ENCODE measurements at places on chromosomes 6 and 20. TPM values are rescaled to one million over a fixed set of nuclear protein-coding genes. Genes with fewer than 3 reads are reported as not detected.
A peak's percentile ranks its signal among the peaks of the same experiment; 100 is the strongest.

DNA sequence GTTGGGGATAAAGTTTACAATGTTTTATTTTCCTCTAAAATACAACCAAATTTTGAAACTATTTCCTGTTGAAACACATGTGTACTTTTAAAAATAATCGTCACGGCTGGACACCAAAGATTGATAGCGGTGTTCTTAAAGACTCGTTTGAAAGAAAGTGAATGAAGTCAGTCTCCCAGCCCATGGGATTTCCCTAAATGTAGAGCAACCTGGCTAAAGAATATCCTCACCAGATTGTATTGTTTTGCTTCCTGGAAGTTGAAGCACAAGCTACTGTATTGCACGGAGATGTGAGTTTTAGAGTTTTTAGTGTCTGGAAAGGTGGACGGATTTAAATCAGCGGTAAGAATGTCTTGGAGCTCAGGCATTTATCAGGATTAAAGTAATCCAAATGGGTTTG, 189.5 kb downstream of the THBS2 start:
- H3K4me1 ChIP-seq: no peaks in the 10 kb centered on the region
- peaks cover 2% of the 10 kb centered on the region for H3K27me3 ChIP-seq
- no peak overlapping the region for H3K27ac ChIP-seq
- no peak overlapping the region for H3K4me3 ChIP-seq
- H3K36me3 ChIP-seq: no peaks in the 10 kb centered on the region
- DNase-seq: no peak

GRCh38 chr6:151627689-151628444, 134.1 kb downstream of the CCDC170 start:
- H3K4me1 ChIP-seq: no peaks in the 10 kb centered on the region
- H3K36me3 ChIP-seq: no peaks in the 10 kb centered on the region
- no peak overlapping the region for H3K27ac ChIP-seq
- peaks cover 7% of the 10 kb centered on the region for H3K27me3 ChIP-seq

GRCh38 chr6:10510592-10511367, 10.4 kb upstream of the GCNT2 start:
- H3K4me3 ChIP-seq: no peak overlapping the region
- H3K4me1 ChIP-seq: peaks cover 6% of the 10 kb centered on the region
- H3K27ac ChIP-seq: no peak overlapping the region
- H3K36me3 ChIP-seq: no peaks in the 10 kb centered on the region
- no peaks in the 10 kb centered on the region for H3K27me3 ChIP-seq

DNA sequence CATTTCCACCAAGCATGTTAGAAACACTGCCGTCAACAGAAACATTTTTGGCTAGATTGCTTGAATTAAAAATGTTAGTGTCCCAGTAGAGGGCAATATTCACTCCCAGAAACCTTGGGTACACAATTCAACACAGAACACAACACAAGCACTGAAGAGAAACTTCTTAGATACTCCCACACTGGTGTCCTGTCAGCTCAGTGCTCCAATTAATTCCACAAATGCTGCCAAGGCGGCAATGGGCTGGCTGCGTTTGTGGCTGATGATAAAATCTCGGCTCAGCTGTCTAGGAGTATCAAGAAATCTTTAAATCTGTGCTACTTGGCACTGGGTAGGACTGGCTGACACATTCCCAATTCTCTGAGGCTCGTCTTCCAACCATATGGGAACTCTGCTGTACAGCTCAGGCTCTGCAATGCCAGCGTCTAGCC, 39.3 kb downstream of the BEND3 start:
- peaks cover 2% of the 10 kb centered on the region for H3K36me3 ChIP-seq
- H3K4me1 ChIP-seq: no peaks in the 10 kb centered on the region
- no peak overlapping the region for H3K27ac ChIP-seq
- H3K27me3 ChIP-seq: no peaks in the 10 kb centered on the region

DNA sequence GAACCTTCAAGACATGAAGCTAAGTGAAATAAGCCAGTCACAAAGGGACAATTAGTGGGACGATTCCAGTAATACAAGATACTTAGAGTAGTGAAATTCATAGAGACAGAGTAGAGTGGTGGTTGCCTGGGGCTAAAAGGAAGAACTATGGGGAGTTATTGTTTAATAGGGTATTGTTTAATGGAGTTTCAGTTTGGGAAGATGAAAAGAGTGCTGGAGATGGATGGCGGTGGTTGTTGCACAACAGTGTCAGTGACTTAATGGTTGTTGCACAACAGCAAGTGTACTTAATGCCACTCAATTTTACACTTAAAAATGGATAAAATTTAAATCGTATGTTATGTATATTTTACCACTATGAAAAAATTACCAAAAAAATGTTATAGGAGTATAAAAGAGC, 209.7 kb upstream of the TENT5A start:
- DNase-seq: no peak
- no peak overlapping the region for H3K27ac ChIP-seq
- no peaks in the 10 kb centered on the region for H3K36me3 ChIP-seq
- H3K4me3 ChIP-seq: no peak overlapping the region

- H3K4me1 ChIP-seq: no peaks in the 10 kb centered on the region
- H3K36me3 ChIP-seq: no peaks in the 10 kb centered on the region
- H3K27me3 ChIP-seq: peaks cover 33% of the 10 kb centered on the region
- no peak for DNase-seq
These were observed 61.7 kb downstream of the CD40 start for GRCh38 chr20:46179862-46180261.

ZSCAN23 gene
- 3.3 TPM for total RNA-seq

TDP2 gene
- 76.6 TPM for total RNA-seq

DNA sequence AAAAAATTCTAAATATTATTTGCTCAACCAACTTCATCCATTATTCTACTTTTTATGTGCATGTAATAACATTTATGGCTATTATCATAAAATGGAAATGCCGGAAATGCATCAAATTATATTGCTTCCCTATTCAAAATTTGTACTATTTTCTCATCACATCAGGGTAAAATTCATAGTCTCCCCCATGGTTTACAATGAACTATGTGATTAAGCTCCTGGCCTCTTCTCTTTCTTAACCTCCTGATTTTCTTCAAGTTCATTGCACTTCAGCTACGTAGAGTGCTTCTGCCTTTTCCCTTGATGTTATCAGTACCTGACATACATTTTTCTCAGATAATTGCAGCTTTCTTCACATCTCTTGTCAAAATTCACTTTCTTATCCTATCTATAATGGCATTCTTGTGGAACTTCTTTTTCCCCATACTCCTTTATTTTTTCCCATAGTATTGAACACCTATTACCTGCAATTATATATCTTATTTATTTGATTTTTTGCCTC, 699.1 kb upstream of the ADGRB3 start:
- H3K27me3 ChIP-seq: no peaks in the 10 kb centered on the region
- no peaks in the 10 kb centered on the region for H3K4me1 ChIP-seq
- no peaks in the 10 kb centered on the region for H3K36me3 ChIP-seq
- no peak for DNase-seq

- H3K27me3 ChIP-seq: no peaks in the 10 kb centered on the region
- H3K4me1 ChIP-seq: peaks cover 17% of the 10 kb centered on the region
- no peak overlapping the region for H3K27ac ChIP-seq
- no peak for DNase-seq
- peaks cover 25% of the 10 kb centered on the region for H3K36me3 ChIP-seq
These were observed 373.8 kb upstream of the RUNX2 start for GRCh38 chr6:44954281-44954680.

DNA sequence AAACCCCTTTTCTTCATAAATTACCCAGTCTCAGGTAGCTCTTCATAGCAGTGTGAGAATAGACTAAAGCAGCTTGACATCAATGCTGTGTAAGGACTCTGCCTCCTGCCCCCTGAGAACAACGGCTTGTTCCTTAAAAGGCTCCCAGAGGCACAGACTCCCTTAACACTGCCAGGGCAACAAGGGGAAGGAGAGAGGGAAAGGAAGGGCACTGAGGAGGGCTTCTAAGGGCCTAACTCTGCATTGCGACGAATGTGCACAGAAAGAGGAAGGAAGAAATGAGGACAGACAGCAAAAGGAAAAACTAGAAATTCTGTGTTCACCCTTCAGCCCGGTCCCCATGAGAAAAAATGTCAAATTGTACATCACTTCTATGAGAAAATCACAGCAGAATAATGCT, 74.0 kb downstream of the AGPAT4 start:
- peaks cover 2% of the 10 kb centered on the region for H3K4me1 ChIP-seq
- H3K4me3 ChIP-seq: no peak overlapping the region

MPC1 gene
- total RNA-seq: 38.8 TPM

- H3K4me3 ChIP-seq: no peak overlapping the region
- H3K4me1 ChIP-seq: no peaks in the 10 kb centered on the region
- peaks cover 8% of the 10 kb centered on the region for H3K27me3 ChIP-seq
- H3K36me3 ChIP-seq: no peaks in the 10 kb centered on the region
- H3K27ac ChIP-seq: no peak overlapping the region
These were observed 7.7 kb downstream of the SLC22A16 start for GRCh38 chr6:110468731-110469130.

DNA sequence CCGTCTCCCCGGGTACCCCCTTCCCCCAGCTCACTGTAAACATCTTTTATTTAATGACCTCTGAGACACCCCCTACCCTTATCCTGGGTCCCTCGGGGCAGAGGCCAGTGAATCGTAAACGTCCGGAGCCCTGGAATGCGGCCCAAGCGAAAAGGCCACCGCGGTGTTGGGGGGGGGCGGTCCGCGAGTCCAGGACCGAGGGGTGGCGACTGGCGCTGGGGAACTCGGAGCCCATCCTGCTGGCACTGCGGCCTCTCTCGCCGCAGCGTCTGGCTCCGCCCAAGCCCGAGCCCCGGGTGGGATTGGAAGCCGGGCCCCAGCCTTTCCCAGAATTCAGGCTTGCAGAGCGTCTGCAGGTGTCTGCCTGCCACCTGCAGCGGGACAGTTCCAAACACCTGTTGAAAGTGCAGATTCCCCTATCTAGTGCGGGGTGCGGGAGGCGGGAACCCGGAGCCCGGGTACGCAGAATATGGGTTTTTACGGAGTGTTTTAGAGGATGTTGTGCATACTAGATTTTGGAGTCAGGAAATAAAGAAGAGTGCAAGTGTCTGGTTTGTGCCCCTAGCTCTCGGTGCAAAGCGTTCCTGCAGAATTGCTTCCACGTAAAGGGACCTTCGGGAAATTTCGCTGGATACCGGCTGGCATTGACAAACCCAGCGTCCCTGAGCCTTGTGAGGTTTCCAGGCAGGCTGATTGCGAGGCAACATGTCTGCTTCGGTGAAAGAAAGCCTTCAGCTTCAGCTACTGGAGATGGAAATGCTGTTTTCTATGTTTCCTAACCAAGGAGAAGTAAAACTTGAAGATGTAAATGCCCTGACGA, 800 bp downstream of the RWDD2A start:
- peaks cover 47% of the 10 kb centered on the region for H3K4me1 ChIP-seq
- peak overlapping the region; percentile 85 for H3K27ac ChIP-seq
- peaks cover 4% of the 10 kb centered on the region for H3K36me3 ChIP-seq

COL9A1 gene
- not detected for total RNA-seq

DNA sequence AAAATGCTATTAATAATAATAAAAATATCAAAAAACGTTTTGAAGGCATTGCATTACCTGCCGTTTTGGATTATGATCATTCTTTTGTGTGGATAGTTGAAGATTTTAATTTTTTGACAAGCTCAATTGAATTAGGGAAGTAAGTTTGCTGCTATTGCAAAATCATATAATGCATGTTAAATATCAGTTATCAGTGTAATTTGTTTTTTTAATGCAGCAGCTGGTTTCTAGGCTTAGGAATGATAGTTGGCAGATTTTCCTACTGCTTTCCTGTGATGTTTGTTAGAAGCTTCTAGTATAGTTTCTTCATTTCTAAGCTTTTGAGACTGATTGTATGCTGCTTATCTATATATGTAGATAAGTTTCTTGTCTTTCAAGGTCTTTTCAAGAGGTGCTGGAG, 99.0 kb downstream of the JARID2 start:
- H3K4me3 ChIP-seq: no peak overlapping the region
- no peaks in the 10 kb centered on the region for H3K27me3 ChIP-seq
- peaks cover 83% of the 10 kb centered on the region for H3K4me1 ChIP-seq
- no peak for DNase-seq
- H3K27ac ChIP-seq: no peak overlapping the region

- DNase-seq: no peak
- H3K4me1 ChIP-seq: peaks cover 54% of the 10 kb centered on the region
- no peak overlapping the region for H3K4me3 ChIP-seq
- H3K27me3 ChIP-seq: no peaks in the 10 kb centered on the region
- peaks cover 4% of the 10 kb centered on the region for H3K36me3 ChIP-seq
- H3K27ac ChIP-seq: no peak overlapping the region
These were observed 63.3 kb downstream of the ZFAND3 start for GRCh38 chr6:37882724-37883413.

DYNLT2 gene
- 7.2 TPM for total RNA-seq

GRCh38 chr6:30556906-30557682, at the start of gene PRR3:
PRR3 (plus strand) TSS chr6:30557295; CDS start chr6:30557345, 50 bp downstream.
- DNase-seq: peak; percentile 62
- H3K27me3 ChIP-seq: peaks cover 2% of the 10 kb centered on the region
- H3K4me3 ChIP-seq: peak within 1 kb of the TSS; percentile 87
- peak within 1 kb of the TSS; percentile 99 for H3K27ac ChIP-seq

All from naive thymus-derived CD8-positive, alpha-beta T cell (primary cell).